ENCODE measurements at places on chromosomes 4 and X.
A peak's percentile ranks its signal among the peaks of the same experiment; 100 is the strongest.

- peak; percentile 74 for DNase-seq
Observed at GRCh38 chr4:153522802-153523094, 56.6 kb downstream of the TMEM131L start.

GRCh38 chr4:52910115-52910514 is 48.0 kb downstream of the RASL11B start:
- no peak for DNase-seq

GRCh38 chr4:122602277-122603142 is 18.4 kb downstream of the IL21 start:
- DNase-seq = no peak

DNA sequence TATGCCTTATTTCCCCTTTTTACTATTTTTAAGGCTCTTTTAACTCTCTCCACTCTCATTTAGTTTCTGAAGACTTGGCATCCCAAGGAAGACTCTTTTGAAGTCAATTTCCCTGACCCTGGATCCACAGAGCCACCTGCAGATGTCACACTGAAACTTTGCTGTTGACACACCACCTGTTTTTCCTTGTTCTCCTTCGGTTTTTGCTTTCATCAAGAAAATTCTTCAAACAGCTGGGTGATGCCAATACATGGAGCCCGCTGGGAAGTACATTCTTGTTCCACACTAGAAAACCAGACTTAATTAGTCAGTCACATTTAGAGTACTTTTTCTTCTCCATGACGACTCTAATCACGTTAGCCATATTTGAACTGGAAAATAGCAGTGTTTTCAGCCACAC is 293.9 kb downstream of the PDGFC start:
- no peak for DNase-seq

DNA sequence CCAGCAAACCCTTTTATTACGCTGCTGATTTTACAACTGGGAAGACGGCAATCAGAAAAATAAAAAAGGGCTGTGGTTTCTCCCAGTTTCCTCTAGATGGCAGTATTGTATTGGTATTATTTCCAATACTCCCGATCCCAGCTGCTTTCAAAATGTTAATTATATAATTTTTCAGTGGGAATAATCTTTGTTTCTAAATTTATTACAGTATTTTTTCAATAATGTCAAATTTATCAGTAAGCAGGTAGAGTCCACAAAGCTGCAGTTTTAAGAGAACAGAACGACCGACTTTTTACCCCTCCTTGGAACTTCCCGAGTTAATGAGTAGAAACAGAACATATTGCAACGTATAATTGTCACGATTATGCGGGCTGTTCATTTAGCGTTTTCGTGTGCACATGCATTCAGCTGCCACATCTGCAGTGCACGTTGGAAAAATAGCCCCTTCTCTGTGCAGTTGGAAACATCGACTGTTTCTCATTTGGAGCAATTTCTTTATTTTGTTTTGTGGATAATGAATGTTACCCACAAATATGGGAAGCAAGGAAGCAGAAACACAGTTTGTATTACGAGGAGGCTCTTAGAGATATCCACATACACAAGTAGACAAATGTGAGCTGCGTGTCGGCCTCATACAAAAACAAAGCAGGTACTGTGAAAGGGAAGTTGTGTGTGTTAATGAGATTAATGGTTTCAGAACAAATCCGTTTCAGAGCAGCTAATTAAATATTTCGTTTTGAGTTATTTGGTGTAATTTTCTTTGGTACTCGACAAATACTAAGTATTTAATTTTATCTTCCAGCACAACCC is 188.0 kb downstream of the STIM2 start:
- no peak for DNase-seq
